ENCODE measurements at places on chromosomes 4 and X.

- DNase-seq = no peak
Observed at GRCh38 chr4:120070196-120070595, 3.5 kb upstream of the MAD2L1 start.

DNA sequence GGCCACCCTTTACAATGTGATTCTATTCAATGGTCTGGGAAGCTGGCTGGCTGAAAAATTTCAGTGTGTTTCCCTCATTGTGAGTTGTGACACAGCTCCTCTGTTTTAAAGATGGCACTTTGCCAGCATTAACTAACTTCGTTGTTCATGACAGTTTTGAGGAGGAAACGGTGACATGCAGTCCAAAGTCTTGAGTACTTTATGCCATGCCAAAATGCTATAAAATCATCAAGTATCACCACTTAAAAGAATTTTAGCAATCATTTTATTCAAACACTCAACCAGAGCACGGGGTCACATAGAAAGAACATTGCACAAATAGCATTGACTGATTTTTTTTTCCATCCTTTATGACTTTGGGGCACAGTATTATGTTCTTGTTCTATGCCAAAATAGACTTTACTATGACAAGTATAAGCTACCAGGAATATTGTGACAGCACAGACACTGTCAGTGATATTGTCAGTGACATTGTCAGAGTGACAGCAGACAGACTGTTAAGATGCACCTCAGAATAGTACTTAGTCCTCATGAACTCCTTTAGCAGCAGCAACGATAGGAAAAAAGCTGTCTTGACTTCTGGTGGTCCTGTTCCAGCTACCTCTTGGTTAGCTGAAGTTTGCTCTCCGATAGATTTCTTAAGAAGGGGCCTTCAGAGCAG is 46.7 kb downstream of the CXCL13 start:
- DNase-seq = peak; percentile 32

DNA sequence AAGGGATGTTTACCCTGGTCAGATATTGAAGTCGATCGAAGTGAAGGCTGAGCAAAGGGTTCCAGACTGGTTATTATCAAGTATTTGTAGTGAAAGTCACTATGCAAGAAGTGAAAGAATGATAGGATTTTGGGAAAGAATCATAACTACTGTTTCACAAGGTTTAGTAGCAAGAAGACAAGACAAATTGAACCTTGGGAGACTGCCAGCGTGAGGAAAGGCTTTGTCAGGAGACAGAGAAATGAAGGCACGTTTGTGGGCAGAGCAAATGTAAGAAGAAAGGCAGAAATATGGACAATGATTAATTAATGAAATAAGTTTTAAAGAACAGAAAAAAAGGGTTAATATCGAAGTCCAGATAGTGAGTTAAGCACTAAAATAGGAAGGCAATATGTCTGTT is 456.8 kb downstream of the TRIML1 start:
- no peak for DNase-seq

GRCh38 chr4:19375931-19376330 is 875.8 kb upstream of the SLIT2 start:
- peak; percentile 16 for DNase-seq

DNA sequence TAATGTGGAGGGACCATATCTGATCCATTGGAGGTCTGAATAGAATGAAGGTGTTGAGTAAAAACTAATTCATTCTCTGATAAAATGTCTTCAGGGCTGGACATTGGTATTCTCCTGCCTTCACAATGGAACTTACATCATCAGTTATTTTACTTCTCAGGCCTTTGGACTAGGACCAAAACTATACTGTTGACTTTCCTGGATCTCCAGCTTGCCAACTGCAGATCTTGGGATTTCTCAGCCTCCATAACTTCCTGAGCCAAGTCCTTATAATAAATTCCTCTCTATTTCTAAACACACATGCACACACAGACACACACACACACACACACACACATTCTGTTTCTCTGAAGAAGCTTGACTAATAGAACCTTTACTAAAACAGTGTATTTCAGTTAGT is 1858.6 kb upstream of the ADGRL3 start:
- no peak for DNase-seq

- DNase-seq = no peak
Observed at GRCh38 chr4:158798062-158798461, 29.2 kb downstream of the FNIP2 start.

DNA sequence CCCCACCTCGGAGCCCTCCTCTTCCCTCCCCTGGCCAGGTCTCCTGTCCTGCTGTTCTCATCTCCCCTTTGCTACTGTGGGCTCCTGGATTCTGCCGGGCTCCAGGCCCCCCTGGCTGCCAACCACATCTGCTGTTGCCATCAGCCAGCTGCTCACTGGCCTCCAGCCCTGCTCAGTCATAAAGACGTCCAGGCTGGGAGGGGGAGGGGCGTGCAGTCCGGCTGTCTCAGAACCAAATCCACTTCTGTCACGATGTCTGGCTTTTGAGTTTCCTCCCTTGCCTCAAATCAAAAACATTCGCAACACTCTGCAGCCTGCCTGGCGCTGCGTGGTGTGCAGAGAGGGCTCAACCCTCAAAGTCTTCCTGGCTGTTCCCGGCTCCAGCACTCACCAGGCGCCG is 7.1 kb downstream of the RASL11B start:
- DNase-seq = peak; percentile 94

DNA sequence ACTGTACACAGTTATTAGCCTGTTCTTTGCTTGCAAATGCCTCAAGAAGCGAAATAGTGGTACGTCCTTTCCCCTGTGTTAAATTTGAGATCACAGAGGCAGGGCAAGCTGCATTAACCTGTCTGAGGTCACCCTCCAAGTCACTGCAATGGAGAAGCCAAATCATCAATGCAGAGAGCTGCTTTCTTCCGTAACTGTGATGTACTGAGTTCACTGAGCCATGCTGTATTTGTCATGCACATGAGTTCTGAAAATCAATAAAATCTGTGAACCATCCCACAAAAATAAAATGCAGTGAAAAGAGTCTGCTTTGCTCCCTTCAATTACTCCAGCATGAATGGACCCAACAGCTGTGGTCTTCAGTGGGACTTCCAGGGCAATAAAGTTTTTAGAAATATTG is 393.5 kb downstream of the KCNIP4 start:
- no peak for DNase-seq

DNA sequence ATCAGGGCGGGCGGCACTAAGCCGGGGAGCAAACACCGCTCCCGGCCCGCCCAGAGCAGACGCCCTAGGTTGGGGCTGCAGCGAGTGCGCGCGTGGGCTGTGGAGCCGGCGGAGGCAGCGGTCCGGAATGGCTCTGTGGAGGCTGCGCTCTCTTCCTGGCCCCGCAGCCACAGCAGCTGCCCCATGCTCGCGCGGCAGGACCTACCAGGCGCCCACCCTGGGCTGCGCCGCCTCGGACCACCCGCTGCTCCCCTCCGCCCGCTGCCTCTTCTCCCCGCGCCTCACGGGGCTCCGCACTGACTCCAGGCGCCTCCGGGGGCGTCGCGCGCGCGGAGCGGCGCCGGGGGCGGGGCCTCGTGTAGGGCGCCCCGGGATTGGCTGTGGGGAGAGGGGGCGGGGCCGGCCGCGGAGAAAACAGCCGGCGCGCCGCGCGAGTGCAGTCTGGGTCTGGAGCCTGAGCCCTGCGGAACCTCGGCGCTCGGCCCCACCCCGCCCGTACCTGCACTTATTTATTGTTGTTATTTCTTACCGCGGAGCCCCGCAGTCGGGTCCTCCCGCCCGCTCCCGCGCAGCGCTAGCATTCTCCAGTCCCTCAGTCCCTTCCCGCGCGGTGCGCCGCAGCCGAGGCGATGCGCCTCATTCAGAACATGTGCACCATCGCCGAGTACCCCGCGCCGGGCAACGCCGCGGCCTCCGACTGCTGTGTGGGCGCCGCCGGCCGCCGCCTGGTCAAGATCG is at the start of gene RASL11B:
Gene RASL11B, plus strand, starts transcription at position 439 of the 738 bp plus-strand sequence. Its CDS starts 191 bp downstream, at position 630.
- DNase-seq = peak; percentile 92

- no peak for DNase-seq
Observed at GRCh38 chr4:109947918-109948317, 35.2 kb downstream of the EGF start.

DNA sequence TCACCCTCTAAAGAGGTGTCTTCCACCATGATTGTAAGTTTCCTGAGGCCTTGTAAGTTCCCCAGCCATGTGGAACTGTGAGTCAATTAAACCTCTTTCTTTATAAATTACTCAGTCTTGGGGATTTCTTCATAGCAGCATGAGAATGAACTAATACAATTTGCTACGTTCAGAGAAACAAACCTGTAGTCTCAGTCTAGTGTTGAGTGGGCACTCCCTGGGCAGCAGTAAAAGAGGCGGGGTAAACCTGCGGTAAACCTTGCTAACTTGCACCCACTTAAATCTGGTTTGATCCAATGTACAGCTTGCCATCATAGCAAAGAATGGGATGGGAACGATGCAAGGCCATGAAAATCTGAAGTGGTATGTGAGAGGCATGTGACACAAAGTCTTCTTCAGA is 22.4 kb downstream of the GRXCR1 start:
- DNase-seq = no peak

DNA sequence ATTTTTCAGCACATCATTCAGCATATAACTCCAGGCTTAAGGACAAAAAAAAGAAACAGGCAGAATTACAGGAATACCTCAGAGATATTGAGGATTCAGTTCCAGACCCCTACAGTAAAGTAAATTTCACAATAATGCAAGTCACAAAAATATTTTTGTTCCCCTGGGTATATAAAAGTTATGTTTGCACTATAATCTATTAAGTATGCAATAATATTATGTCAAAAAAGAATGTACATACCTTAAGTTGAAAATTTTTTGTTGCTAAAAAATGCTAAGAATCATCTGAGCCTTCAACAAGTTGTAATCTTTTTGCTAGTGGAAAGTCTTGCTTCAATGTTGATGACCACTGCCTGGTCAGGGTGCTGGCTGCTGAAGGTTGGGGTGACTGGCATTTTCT is 2532.5 kb downstream of the ARAP2 start:
- DNase-seq = no peak

DNA sequence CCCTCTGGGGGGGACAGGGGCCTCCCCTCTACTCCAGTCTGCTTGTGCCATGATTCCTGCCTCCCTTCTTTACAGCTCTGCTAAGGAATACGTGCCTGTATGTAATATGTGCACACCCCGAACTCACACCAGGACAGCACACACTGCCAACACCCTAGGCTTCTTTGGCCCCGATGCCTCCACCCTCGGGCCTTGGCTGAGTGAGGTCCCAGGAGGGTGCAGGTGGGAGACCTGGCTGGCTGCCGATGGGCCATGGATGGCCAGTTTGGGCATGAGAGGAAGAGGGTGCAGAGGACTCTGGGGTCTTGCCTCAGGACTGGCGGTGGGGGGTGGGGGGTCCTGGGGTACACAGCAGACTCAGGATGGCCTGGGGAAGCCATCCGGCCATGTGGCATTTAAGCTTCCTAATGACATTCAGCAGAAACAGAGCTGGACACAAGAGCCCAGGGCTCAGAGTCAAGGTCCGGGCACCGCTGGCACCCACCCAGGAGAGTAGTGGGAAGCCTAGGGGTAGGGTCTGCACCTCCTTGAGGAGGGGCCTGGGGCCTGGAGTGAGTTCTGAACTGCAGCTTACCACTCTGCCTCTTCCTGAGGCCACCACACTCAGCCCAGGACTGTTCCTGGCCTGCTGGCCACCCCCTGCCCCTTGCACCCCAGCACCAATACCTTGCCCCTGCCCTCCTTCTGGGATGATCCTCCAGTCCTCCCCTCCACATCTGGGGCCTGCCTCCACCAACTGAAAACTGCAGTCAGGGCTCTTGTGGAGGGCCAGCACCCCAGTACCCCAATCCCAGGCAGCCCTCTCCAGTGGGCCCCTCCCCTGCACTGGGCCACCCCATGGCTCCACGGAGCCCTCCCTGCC is 2.1 kb upstream of the PCGF3 start:
- no peak for DNase-seq

DNA sequence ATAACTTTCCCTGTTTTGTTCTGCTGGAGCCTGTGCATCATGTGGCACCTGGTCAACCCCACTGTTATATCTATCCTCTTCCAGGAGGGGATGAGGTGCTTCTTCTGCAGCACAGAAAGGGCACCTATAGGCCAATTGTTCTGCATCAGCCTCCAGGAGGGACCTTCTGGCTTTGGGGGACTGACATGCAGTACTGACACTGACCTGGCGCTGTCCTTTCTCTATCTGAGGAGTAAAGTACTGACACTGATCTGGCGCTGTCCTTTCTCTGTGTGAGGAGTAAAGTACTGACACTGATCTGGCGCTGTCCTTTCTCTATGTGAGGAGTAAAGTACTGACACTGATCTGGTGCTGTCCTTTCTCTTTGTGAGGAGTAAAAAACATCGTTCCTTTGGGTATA is 498.4 kb downstream of the PACRGL start:
- DNase-seq = no peak

DNA sequence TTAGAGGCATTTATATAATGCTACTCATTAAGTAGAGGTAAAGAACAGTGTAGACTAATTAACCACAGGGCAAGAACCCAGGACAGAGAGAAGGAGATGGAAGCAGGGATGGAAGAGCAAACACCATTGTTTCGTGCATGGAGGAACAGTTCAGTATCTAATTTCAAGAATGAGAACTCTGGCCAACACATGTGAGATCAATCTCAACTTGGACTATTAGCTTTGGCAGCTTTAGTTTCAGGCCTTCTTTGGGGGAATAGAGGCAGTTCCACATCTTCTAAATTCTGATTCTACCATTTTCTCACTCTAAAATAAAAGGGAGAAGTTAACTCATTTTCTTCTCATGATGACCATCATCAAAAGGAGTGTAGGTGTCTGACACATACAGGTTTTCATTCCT is 207.0 kb downstream of the LDB2 start:
- DNase-seq = no peak

DNA sequence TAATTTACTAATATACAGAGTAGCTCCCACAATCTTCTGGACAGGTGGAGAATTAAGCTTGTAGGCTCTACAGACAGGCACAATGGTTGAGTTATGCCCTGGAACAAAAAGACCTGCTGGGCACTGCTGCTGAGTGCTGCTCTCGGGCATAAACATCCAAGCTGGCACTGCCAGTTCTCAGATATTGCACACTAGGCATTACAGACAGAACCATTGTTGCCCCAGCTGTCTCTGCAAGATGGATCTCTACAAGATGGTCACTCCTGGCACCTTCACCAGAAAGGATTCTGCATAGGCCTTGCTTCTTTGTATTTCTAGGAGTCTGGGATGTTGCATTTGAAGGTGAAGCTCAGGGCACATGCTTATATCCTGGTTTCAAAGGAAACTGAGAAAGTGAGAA is 527.1 kb downstream of the STIM2 start:
- DNase-seq = no peak

- no peak for DNase-seq
Observed at GRCh38 chr4:144954230-144954629, 143.8 kb downstream of the ANAPC10 start.

DNA sequence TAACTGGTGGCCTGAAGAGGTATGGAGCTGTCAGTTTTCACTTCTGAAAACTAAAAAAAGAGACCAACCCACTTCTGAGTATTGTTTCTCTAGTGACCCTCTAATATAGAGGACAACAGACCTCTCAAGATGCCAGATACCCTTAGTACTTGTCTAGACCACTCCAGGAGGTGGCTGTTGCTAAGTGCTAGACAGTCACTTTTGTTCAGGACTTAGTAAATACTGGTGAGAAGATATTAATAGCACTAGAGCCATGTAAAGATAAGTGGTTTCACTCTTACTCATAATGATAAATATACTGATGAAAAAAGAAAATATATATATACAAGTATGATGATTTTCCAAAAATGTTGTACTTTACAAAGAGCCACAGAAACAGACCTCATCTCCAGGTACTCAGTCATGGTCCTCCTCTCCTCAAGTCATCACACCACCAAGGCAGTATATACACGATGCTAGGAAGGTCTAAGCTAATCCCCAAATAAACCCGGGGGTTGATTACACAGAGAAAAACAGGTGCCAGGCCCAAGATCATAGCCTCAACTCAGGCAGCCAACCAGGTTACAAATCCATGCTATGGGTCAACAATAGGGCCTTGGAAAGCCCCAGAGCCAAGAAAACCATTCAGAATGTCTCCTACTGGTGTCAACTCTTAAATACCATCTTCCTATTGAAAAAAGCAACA is 66.9 kb downstream of the ARHGEF9 start:
- no peak for DNase-seq

All from tongue (tissue), 3 donors.